Activated T-helper 2 cell treated with anti-CD3 and anti-CD28 coated beads, Interferon-gamma antibody, Interleukin-2, Interleukin-4, amounts not matched to agents 10 μg/mL and 5 μg/mL and 100 μg/mL, durations not matched to agents 14 hours and 24 hours and 36 hours (primary cell): ENCODE measurements at places on chromosomes 5 and 9. TPM values are rescaled to one million over a fixed set of nuclear protein-coding genes. Genes with fewer than 3 reads are reported as not detected.
A peak's percentile ranks its signal among the peaks of the same experiment; 100 is the strongest.

GRCh38 chr5:175831507-175831906 is 39.9 kb upstream of the CPLX2 start:
- DNase-seq: no peak

- DNase-seq: no peak
Measured at GRCh38 chr9:121622387-121623203, 28.8 kb upstream of the DAB2IP start.

DNA sequence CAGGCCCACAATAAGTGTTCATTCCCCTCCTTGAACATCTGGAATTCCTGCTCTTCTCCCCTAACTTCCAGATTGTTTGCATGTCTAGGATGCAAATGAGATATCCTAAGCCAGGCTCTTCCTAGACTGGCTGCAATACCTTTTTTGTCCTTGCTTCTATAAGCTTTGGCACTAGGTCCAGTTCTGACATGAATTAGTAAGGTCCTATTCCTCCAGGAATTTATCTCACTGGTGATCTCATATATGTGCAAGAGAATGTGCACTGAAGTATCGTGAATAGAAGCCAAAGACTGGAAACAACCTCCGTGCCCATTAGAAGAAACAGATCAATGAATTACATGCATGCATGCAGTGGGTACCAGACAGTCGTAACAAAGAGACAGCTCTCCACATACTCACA is 25.2 kb downstream of the DUSP1 start:
- no peak for DNase-seq

Gene UGCG
- 14.4 and 16.6 TPM in 2 replicates for total RNA-seq

Gene FOXD4
- 0.09 TPM in 1 of 2 replicates, not detected in the other for total RNA-seq

- DNase-seq: no peak
Measured at GRCh38 chr5:79685627-79686026, 4.0 kb upstream of the CMYA5 start.

DNA sequence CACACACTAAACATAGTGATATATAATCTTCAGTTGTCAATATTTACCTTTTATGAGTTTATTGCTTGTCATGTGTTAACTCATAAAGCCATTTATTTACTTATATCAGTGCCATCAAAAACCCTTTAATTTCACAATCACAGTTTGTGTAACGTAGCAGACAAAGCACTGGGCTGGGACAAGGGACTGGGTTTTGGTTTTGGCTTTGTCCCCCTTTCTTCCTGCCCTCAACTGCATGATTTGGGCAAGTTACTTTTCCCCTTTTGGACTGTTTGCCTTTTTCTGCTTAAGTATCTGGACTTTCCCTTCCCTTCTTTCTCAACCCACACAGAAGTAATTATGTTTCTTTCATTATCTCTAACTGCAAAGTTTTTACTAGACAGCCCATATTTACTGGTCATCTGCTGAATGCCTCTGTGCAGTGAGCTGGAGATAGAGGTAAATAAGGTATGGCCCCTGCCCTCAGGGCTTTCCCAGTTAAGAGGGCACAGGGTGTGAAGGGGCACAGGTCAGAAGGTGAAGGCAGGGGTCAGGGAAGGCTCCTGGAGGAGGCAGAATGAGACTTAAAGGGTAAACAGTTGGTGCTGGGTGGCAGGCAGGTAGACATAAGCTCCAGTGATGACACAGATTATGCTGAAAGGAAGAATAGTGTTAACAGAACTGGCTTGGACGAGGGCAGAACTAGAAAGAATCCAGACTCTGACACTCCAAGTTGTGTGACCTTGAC is 14.8 kb upstream of the NR3C1 start:
- DNase-seq: no peak

- no peak for DNase-seq
Measured at GRCh38 chr9:33475357-33475756, 1.6 kb upstream of the NOL6 start.

DNA sequence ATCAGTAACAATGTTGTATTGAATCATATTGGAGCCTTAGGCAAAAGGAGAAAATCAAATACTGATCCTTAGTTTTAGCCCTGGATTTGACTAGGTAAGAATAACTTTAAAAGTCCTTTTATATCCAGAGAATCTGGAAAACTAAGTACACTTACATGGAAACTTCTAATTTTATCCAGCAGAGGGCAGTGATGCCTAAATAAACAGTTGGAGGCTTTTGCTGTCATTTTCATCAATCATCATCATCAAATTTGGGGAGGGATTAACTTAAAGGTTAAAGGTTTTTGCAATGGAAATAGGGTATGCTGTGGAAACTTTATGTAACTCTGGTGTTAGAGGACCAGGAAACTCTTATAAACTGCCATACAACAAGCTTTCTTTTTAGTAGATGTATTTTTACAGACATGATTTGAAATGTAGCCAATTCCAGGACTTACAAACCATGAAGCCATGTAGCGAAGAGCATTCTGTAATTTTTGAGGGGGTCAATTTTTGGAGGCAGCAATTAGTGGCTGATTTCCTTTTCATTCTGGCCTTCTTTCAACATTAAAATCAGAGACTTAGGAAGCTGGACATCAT is 112.7 kb downstream of the OSTF1 start:
- DNase-seq: no peak

Gene ADAMTS12
- not detected in 2 replicates for total RNA-seq

DNA sequence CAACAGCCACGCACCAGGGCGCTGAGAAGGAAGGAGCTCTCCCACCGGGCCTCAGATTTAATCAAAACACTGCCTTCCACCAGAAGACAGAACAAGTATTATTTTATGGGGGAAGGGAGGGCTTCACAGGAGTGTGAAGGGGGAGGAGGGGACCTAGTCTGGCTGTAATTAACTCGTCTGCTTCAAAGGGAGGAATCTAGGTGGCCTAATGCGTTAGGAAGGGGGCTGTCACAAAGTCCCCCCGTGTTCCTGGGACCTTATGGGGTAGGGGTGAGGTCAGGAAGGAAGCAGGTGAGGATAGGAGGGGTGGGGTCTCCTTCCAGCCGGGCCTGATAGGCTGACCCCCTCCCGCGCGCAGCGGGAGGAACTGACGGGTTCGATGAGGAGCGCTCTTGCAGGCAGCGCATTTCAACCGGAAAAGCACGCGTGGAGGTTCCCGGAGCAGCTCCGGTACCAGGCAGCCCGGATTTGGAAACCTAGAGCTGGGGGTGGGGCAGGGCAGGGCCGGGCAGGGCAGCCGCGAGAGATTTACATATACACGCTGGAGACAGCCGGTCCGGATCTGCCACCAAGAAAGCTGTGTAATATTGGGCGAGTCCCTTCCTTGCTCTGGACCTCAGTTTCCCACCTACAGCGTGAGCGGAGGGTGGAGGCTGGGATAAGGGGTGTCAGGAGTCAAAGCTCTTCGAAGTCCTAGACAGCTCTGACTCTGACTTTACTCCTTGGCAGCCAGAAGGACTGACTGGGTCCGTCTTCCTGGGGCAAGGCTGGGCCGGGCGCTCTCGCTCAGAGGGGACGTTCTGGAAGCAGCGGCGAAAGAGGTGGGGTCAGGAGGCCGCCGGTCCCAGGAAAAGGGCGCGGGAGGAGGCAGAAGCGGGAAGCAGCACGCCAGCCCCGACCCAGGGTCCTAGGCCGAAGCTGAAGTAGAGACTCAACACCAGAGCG is 1.8 kb downstream of the SHB start:
- DNase-seq: no peak

Gene GNA14
- total RNA-seq: 0.09 TPM in 2 replicates

GRCh38 chr5:145984072-145984471 is 47.7 kb downstream of the SH3RF2 start:
- DNase-seq: no peak

Gene PCA3
- total RNA-seq: not detected in 2 replicates

Gene FUT7
- total RNA-seq: 0.21 TPM in 1 of 2 replicates, not detected in the other

Gene CAMK4
- 71.8 and 76.7 TPM in 2 replicates for total RNA-seq

- DNase-seq: no peak
Measured at GRCh38 chr9:108272349-108272899, 583.4 kb downstream of the ACTL7B start.

Gene RAB3C
- total RNA-seq: not detected in 2 replicates

- no peak for DNase-seq
Measured at GRCh38 chr9:75960551-75960950, 70.1 kb downstream of the PCSK5 start.

Gene GARIN3
- total RNA-seq: 0.23 and 0.30 TPM in 2 replicates

- no peak for DNase-seq
Measured at GRCh38 chr5:52692039-52692438, 95.7 kb upstream of the ITGA1 start.

- no peak for DNase-seq
Measured at GRCh38 chr9:70422371-70423043, 8.1 kb upstream of the KLF9 start.

Gene PCDHB12
- total RNA-seq: not detected in 2 replicates

- no peak for DNase-seq
Measured at GRCh38 chr9:92425474-92425873, 1.2 kb upstream of the OMD start.

GRCh38 chr5:180605554-180606214 is 14.4 kb upstream of the SCGB3A1 start:
- DNase-seq: peak; percentile 39

Gene TLX3
- not detected in 2 replicates for total RNA-seq

DNA sequence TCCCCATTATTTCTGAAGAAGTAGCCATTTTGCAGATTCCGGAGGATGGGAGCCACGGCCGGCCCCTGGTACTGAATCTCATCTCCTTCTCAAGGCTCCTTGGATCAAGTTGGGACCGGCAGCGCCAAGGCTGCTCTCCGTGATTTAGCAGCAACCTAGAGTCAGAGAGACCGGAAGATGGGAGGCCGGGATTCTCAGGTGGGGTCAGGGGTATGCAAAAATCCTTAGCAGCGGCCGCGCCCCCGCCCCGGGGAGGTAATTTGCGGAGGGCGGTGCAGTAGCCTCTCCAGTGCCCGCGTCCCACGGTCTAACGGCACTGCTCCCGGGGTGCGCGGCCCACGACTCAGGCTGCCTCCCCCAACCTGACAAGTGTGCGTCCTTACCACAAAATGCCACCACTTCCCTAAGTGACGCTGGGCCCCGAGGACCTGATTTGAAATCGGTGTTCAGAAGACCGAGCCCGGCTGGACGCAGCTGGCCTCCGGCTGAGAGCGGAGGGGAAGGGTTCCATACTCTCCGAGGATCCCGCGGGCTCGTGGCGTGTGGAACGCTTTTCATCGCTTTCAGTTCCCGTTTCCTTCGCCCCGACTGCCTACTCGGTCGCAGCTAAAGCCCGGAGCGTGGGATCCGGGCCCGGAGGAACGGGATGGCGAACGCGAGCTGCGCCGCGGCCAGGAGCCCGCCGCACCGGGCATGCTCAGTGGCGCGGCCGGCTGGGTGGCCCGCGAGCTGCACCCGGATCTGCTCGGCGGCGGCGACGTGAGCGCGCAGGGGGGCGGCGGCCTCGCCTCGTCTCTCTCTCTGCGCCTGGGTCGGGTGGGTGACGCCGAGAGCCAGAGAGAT is at the start of gene SCAMP1:
Gene SCAMP1 (plus strand): TSS at position 787 of the 843 bp plus-strand sequence. CDS start 55 bp downstream, at position 842.
- DNase-seq: peak; percentile 91

- no peak for DNase-seq
Measured at GRCh38 chr5:165504674-165505073, 1999.3 kb downstream of the MAT2B start.

DNA sequence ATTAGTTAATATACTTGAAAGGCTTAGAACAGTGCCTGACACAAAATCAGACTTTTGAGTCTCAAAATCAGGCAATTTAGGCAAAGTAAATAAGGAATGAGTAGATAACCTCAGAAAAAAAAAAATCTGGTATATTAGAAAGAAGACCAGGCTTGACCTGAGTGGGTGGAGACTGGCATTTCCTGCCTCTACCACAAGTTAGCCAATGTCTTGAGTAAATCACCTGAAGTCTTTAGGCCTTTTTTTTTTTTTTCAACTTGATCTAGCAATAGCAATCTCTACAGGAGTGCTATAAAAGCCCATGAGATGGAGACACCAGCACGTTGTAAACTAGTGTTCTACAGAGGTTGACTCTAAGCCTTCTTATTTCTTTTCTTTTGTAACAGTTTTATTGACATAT is 104.2 kb upstream of the RASEF start:
- no peak for DNase-seq

Gene MCTP1
- total RNA-seq: not detected in 2 replicates

Gene GPR150
- total RNA-seq: 0.11 and 0.14 TPM in 2 replicates

Gene RICTOR
- total RNA-seq: 28.2 and 29.8 TPM in 2 replicates

DNA sequence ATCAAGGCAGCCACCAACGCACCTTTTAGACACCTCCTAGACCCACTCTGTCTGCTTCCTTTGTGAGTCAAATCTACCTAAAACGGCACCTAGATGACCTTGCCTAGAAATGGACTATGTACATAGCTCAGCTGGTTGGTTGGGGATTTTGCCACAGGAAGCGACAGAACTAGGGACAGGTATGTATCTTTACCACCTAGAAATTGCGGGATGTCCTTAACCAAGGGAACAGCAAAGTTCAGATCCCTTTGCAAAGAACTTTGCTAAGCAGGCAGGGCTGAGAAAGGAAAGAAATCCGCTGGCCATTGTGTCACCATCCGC is 2.0 kb upstream of the ENC1 start:
- no peak for DNase-seq

- DNase-seq: no peak
Measured at GRCh38 chr5:169803077-169803981, 166.3 kb downstream of the DOCK2 start.

Gene CATSPER3
- 0.34 and 0.90 TPM in 2 replicates for total RNA-seq

- no peak for DNase-seq
Measured at GRCh38 chr5:173012882-173013281, 29.3 kb downstream of the ATP6V0E1 start.

- no peak for DNase-seq
Measured at GRCh38 chr5:93225748-93226147, 355.3 kb downstream of the NR2F1-AS1 start.
